Left ventricle myocardium inferior (tissue), 1 donor: ENCODE measurements at places on chromosomes 16 and 17. TPM values are rescaled to one million over a fixed set of nuclear protein-coding genes. Genes with fewer than 3 reads are reported as not detected.
A peak's percentile ranks its signal among the peaks of the same experiment; 100 is the strongest.

MYO19 gene
- total RNA-seq = 11.8 TPM

PLCD3 gene
- total RNA-seq = 146 TPM

MAF gene
- 11.5 TPM for total RNA-seq

MYH13 gene
- not detected for total RNA-seq

GPR139 gene
- not detected for total RNA-seq

DNA sequence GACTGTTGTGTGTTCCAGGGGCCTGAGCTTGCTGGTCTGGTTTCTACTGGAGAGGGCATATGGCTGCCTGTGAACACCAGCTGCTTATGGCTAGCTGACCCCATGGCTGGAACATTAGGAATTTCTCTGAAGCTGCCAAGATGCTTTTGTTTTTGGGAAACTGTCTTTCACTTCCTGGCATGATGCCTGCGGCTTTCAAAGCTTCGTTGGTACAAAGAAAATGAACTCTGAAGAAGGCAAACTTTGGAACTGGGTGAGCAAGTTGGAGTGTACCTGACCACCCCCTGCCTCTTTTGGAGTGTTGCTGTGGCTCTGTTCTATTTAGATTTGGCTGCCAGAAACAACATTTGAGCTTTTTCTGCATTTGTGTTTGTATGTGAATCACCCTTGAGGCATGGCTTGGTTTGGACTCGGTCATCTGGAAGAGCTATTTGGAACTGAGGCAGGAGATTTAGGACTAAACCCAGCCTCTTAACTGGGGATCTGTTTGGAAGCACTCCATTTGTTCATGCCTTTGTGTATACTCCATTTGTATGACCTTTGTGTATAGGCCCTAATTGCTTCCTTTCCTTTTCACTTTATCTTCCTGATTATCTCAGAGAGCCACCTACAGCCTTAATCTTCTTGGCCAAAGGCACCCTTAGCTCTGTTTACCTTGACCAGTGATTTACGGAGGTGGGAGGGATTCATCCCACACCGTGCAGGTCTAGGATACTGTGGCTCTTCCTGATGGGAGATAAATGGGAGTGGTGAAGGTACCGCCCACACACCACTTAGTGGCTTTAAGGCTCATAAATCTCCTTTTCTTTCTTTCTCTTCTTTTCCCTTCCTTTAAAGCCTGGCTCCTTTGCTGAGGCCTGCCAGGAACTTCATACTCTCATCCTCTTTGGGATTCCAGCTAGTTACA lies 7.3 kb upstream of the CPHXL start:
- H3K4me1 ChIP-seq = peaks cover 7% of the 10 kb centered on the region
- DNase-seq = no peak
- H3K4me3 ChIP-seq = no peak overlapping the region
- H3K27me3 ChIP-seq = no peaks in the 10 kb centered on the region
- peak overlapping the region; percentile 29 for H3K27ac ChIP-seq
- H3K36me3 ChIP-seq = no peaks in the 10 kb centered on the region

GRCh38 chr17:71440513-71440912 lies 680.3 kb upstream of the SOX9 start:
- DNase-seq = no peak
- no peaks in the 10 kb centered on the region for H3K4me1 ChIP-seq
- H3K36me3 ChIP-seq = no peaks in the 10 kb centered on the region
- H3K4me3 ChIP-seq = no peak overlapping the region
- H3K27ac ChIP-seq = no peak overlapping the region
- H3K27me3 ChIP-seq = no peaks in the 10 kb centered on the region

GRCh38 chr16:23556881-23557778 lies at the start of the genes EARS2 and UBFD1:
EARS2 (minus strand) TSS chr16:23557350; CDS start chr16:23557343, 7 bp downstream.
UBFD1 (plus strand) TSS chr16:23557727; CDS start chr16:23557743, 16 bp downstream.
- no peaks in the 10 kb centered on the region for H3K27me3 ChIP-seq
- H3K4me1 ChIP-seq = peaks cover 50% of the 10 kb centered on the region
- peak; percentile 98 for DNase-seq
- peak within 1 kb of the TSS; percentile 95 for H3K4me3 ChIP-seq

DNA sequence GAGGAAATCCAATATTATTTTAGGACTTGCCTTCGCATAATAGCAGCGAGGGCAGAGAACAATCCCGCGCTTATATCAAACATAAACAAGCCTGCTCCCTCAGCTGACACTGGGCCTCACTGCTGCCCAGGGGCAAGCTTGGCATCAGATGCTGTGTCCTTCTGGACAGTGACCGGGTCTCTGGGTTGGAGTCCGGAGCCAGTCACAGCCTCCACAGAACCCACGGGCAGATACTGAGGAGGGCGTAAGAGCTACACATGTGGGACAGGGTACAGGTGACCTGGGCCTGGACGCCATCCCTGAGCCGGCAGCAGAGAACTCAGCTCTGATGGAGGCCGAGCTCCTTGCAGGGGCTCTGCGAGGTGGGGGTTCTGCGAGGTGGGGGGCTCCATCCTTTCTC lies 14.7 kb upstream of the ZNF469 start:
- H3K4me1 ChIP-seq = no peaks in the 10 kb centered on the region
- no peak overlapping the region for H3K27ac ChIP-seq
- peak; percentile 10 for DNase-seq

GRCh38 chr17:17153071-17153470 lies 53.1 kb downstream of the PLD6 start:
- DNase-seq = no peak
- H3K27ac ChIP-seq = peak overlapping the region; percentile 86
- no peaks in the 10 kb centered on the region for H3K27me3 ChIP-seq
- H3K36me3 ChIP-seq = peaks cover 84% of the 10 kb centered on the region
- H3K4me1 ChIP-seq = peaks cover 43% of the 10 kb centered on the region

DNA sequence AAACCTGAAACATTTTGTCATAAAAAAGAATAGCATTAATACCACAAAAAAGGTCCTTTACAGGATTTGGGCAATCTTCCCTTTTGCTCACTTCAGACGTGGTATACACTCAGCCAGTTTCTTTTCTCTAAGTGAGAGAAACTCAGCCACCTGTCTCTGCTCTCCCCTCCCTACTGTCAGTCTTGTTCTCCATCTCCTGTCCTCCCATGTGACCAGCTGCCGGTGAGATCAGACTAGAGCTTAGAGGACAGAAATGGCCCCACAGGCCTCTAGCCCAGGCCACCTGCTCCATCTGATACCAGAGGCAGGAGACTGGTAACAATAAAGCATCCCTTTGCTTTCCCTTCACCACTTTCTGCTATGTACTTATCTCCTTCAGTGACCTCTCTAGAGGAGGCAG lies 34.9 kb downstream of the CMC2 start:
- no peak overlapping the region for H3K27ac ChIP-seq
- no peaks in the 10 kb centered on the region for H3K27me3 ChIP-seq
- H3K36me3 ChIP-seq = peaks cover 13% of the 10 kb centered on the region
- no peak for DNase-seq
- H3K4me3 ChIP-seq = no peak overlapping the region
- peaks cover 13% of the 10 kb centered on the region for H3K4me1 ChIP-seq

- H3K27me3 ChIP-seq = no peaks in the 10 kb centered on the region
- H3K4me3 ChIP-seq = no peak overlapping the region
- no peaks in the 10 kb centered on the region for H3K36me3 ChIP-seq
- H3K27ac ChIP-seq = no peak overlapping the region
Measured at GRCh38 chr17:9406046-9406606, 169.5 kb downstream of the STX8 start.
